ENCODE measurements at places on chromosomes 3 and 15.

DNA sequence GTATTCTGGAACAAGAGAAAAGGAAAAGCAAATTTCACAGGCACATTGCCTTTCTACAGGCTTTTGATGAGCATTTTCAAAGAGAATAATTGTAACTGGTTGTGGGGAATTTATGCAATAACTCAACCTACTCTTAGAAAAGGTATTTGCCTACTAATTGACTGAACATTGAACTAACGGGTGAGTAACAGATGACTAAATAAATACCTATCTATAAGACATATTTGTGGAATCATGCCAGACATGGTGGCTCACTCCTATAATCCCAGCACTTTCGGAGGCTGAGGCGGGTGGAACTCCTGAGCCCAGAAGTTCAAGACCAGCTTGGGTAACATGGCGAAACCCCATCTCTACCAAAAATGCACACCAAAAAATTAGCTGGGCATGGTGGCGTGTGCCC, 367.7 kb downstream of the CGGBP1 start:
- no peak for DNase-seq

DNA sequence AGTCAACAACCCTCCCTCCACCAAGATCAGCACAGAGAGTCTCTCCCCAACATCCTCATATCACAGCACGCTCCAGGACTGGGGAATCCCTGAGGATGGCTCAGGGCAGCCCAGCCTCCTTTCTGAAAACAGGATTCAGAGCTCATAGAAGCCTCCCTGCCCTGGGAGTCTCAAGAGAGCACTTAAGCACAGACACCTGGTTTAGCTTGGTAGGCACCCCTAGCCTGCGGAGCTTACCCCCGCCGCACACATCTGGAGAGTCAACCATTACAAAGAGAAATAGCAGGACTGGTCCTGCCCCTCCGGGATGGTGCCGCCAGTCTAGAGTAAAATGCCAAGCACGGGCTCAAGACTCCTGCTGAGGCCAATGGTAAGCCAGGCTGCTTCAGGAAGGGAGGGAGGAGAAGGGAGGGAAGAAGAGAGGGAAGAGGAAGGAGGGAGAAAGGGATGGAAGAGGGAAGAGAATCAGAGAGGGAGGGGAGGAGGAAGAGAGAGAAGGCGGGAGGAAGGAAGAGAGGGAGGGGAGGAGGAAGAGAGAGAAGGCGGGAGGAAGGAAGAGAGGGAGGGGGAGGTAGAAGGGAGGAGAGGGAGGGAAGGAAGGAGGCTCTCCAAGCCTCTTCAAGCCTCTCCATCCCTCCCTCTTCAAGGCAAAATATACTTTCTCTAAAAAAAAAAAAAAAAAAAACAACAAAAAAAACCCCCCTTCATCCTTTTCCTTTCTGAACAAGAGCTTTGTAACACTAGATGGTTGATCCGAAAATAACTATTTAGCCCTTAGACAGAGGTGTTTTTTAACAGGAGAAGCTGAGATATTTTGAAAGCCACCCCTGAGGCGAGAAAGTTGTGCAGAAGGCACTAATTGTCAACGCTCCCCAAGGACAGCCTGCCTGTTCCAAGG, 278.6 kb upstream of the TLE3 start:
- no peak for DNase-seq

DNA sequence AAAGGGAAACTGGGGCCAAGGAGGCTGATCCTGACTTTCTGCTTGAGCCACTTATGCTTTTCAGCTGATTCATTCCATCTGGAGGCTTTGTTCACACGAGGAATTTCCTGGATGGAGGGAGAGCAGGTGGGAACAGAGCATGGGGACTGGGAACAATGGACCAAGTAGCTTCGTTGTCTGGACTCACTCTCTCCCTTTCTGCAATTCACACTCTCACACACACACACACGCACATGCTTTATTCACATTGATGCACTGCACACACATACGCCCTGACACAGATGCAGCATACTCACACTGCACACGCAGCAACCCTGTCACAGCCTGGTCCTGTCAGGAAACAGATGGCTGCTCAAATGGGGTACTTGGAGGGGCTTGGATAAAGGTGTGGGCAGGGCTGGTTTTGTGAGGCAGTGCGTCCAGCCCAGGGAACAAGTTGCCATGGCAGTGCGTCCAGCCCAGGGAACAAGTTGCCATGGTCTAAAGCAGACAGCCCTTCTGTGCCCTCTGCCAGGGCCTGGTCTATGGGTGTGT, 19.8 kb upstream of the CHCHD6 start:
- DNase-seq: no peak

DNA sequence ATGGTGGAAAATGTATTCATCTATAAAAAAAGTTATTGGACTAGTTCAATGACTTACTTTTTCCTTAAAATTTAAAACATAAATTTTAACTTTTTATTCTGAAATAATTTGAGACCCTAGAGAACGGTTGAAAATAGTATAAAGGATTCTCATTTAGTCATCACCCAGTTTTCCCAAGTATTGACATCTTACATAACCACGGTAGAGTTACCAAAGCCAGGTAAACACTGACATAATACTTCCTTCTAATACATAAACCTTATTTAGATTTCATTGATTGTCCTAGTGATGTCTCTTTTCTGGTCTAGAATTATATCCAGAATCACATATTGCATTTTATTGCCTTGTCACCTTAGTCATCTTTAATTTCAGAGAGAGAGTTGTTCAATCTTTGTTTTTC, 319.1 kb downstream of the LPP start:
- no peak for DNase-seq

DNA sequence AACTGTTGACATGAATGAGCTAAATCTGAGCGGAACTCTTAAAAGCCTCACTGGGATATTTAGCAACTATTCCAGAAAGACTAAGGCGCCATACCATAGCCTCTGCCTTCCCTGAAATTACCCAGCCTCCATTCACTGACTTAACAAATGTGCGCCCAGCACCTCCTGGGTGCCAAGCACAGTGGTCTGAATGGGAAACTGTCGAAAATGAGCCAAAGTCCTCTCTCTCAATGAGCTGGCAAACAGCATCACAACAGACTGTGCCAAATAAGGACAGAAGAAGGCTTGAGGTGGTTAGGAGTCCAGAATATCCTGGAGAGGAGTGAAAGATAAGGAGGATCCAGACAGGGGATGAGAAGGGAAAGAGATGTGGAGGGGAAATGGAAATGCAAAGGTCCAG, 332.4 kb downstream of the MAGI1 start:
- no peak for DNase-seq

DNA sequence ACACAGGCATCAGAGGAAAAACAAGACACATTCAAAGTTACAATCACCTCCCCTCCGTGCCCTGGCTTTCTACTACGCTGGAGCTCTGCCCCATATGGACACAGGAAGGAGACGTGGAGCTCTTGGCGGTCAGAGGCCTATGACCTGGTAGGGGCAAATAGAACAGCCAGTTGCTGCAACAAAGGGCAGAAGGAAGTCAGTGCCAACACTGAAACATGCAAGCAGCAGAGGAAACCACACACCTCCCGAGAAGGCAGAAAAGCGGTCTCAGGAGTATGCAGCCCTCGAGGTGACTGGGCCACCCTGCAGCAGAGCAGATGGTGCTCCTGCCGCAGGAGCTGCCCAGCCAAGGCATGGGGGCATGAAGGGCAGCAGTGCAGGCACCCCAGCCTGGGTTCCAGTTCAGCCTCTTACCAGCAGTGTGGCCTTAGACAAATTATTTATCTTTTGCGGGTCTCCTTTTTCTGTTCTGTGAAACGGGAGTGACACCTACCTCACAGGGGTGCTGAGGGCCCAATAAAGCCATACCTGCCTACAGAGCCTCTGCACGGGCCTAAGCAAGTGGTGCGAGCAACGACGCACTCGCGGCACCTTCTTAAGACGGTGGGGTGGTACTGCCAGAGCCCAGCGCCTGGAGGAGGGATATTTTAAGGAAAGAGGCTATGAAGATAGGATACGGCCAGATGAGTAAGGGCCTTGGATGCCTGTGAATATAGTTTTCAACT, 8.6 kb downstream of the ZXDC start:
- no peak for DNase-seq

DNA sequence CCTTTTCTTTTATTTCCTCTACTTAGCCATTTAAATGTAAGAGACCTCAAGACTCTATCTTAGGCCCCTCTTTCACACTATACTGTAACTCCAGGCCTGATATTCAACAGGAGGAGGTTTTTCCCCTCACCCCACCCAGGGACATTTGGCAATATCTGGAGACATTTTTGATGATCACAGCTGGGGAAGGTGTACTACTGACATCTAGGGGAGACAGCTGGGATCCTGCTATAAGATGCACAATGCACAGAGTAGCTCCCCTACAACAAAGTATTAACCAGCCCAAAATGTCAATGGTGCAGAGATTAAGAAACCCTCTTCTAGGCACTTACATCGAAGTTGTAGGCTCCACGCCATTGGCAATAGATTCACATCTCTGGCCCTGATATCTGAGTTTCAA, 517.5 kb upstream of the UBE2E2 start:
- peak; percentile 4 for DNase-seq
